ENCODE measurements at places on chromosomes 2 and 18. TPM values are rescaled to one million over a fixed set of nuclear protein-coding genes. Genes with fewer than 3 reads are reported as not detected.

DNA sequence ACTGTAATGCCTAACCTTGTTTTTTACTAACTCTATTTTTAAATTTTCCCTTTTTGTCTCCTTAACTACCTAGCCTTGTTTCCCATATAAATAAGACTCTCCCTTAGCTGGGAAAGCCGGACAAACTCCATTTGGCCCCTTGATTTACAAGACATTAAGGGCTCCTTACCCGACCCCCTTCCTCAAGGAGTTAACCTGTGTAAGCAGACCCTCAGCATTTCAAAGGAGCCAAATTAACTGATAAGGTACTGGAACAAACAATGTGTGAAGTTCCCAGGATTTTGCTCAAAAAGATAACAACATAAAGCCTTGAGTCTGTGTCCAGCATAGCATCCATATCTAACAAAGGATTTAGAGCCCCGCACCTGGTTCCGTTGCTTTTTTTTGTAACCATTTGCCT lies 59.6 kb upstream of the C2orf15 start:
- no peak for DNase-seq

DNA sequence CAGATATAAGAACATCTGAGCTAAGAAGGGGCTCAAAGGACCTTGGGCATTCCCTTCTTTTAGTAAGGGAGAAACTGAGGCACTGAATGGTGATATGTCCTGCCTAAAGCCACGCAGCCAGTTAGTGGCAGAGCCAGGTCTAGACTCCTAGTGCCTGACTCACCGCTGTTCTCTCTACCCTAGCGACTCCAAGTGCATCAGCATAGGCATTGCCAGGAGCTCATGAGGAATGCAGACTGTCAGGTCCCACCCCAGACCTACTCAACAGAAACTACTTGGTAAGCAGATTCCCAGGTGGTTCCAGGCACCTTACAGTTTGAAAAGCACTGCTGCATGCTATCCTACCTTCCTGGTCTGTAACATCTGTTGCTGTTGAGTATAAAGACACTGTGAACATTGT lies 158.9 kb downstream of the MSH2 start:
- DNase-seq = no peak

DNA sequence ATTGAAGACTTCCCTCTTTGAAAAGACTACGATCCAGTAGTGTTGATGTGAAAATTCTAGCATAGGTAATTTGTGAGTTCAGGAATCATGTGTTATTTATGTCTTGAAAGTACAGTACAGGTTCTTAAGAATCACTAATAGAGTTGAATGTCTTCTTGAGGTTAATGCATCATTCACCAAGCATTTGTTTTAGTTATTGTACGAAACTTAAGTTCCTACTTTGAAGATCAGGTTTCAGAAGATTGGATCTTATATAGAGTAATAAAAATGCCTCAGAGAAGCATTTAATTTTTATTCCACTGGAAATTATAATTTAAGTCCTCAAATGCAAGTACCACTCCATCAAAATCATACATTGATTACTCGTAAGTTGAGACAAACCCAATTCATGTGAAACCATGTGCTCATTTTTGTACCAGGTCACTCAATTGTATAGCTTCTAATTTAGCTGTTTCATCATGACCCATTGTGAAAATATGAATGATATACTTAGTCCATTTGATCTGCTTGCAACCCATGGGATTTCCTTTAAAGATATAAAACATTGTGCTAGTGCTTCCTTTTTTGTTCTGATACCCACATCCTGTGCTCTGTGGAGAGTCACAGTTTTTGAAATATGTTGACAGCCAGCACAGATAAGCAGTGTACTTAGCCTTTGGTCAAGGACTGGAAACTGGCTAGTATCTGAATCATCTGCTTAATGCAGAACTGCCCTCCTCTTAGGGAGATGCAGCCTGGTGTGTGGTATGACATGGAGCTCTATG lies 22.5 kb upstream of the RAB27B start:
- no peak for DNase-seq

TTR gene
- total RNA-seq = not detected

Data from activated naive CD8-positive, alpha-beta T cell treated with anti-CD3 and anti-CD28 coated beads, Interleukin-2, amount 10 ng/mL, durations not matched to agents 7 days and 5 days (primary cell).